Amniotic stem cell (primary cell): ENCODE measurements at places on chromosomes 6 and 20.

DNA sequence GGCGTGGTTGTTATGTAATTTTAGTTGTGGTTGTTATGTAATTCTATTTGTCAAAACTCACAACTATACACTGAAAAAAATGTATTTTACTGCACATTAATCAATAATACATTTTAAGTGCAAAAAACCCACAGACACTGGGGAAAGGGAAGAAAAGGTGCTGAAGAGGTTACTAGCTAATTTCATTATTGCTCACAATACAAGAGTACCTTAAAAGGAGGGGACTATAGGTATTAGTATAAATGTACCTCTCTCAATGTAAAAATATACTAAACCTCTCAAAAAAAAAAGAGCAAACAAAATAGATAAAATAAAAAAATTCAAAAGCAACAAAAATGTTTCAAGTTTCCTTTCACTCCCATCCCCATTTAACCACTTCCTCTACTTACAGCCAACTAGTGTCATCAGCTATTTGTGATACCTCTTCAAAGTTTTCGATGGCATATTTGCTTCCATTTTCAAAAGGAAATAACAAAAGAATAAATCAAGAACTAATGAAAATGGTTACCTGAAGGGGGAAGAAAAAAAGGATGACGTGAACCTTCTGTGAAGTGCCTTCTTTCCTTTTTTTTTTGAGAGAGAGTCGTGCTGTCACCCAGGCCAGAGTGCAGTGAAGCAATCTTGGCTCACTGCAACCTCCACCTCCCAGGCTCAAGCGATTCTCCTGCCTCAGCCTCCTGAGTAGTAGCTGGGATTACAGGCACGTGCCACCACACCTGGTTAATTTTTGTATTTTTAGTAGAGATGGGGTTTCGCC lies 30.2 kb downstream of the RANBP9 start:
- no peak for DNase-seq

DNA sequence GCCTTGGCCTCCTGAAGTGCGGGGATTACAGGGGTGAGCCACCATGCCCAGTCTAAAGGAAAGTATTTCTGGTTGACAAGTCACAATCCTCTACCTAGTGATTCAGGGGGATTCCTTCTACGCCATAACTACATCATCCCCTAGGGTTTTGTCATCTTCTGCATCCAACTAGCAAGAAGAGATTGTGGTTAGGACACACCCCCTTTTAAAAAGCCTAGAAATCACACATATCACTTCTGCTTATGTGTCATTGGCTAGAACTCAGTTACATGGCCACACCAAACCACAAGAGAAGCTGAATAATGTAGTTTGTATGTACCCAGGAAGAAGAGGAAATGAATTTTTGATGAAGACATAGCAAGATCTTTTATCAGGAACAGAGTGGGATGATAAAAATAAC lies 14.7 kb upstream of the CHD6 start:
- DNase-seq = no peak

DNA sequence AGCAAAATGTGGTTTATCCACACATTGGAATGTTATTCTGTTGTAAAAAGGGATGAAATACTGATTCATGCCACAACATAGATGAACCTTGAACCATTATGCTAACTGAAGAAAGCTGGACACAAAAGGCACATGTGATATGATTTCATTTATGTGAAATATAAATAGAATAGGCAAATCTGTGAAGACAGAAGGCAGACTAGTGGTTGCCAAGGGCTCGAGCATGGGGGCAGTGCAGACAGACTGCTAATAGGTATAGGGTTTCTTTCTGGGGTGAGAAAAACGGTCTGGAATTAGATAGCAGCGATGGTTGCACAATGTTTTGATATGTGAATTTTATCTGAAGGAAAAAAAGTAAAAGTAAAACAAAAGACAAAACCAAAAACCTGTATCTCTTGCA lies 54.6 kb upstream of the FNDC1 start:
- DNase-seq = no peak

DNA sequence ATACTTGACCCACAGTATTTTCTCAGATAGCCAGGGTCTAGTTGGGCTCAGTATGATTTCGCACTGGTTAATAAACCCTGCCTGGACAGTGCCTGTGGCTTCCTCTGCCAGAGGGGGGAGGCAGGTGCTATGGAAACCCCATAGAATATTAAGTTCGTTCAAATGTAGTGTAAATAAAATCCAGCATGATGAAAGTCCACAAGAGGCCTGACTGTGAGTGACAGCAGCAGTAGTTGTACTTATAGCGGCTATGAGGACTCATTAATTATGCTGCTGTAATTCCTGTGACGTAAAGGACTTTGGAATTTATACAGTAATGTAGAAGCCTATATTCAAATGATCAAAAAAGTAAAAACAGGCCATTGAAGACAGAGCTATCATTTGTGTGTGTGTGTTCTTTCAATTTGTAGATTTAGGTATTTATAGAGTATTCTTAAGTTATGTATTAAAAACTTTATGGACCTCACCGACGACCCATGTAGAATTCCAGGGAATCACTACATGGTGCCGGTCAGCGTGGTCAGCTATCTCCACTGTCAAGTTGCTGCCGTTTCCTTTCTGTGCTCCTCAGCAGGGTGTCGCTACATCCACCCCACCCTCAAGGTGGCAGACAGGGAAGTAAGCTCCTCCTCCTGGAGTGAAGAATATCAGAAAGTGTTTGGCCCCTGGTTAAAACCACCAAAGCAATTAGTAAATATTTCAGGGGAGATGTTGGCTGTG lies 10.0 kb downstream of the PYGB start:
- no peak for DNase-seq

DNA sequence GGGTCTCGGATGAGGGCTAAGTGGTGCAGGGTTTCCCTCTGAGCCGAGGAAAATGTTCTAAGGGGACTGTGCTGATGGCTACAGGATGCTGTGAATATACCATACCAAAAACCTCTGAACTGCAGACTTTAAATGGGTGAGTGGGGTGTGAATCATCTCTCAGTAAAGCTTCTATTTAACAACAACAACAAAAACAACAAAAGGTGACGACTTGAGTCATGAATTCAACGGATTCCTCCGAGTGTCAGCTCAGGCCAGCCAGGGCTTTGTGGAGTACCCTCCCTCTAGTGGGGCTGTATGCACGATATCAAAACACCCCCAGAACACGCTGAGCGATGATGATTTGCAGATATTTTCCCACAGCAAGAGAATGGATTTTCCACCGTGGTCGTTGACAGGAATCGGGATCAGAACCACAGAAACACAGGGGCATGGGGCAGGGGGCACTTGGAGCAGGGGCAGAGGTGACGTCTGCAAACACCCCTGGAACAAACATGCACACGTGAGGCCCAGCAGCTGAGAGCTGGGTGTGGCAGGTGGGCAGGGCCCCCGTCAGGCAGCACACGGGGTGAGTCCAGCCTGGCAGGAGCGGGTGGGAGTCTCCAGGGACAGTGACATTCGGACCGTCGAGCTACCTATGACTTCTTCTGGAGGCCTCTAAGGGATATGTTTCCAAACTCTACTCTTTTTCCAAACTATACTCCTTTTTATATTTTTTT lies 38.6 kb downstream of the SLC2A4RG start:
- DNase-seq = no peak

- no peak for DNase-seq
These were observed 7.4 kb upstream of the IFT52 start for GRCh38 chr20:43583133-43583864.

DNA sequence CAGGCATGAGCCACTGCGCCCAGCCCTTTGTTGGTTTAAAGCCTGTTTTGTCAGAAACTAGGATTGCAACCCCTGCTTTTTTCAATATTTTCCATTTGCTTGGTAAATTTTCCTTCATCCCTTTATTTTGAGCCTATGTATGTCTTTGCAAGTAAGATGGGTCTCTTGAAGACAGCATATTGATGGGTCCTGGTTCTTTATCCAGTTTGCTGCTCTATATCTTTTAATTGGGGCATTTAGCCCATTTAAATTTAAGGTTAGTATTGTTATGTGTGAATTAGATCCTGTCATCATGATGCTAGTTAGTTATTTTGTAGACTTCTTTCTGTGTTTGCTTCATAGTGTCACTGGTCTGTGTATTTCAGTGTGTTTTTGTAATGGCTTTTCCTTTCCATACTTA lies 46.8 kb downstream of the ZC2HC1B start:
- DNase-seq = no peak

GRCh38 chr20:45070932-45071632 lies 29.8 kb downstream of the KCNS1 start:
- no peak for DNase-seq
